NCI-H2227 treated with DMSO at 0.1 percent for 48 hours (cell line): ENCODE measurements at places on chromosomes 1 and 21.

DNA sequence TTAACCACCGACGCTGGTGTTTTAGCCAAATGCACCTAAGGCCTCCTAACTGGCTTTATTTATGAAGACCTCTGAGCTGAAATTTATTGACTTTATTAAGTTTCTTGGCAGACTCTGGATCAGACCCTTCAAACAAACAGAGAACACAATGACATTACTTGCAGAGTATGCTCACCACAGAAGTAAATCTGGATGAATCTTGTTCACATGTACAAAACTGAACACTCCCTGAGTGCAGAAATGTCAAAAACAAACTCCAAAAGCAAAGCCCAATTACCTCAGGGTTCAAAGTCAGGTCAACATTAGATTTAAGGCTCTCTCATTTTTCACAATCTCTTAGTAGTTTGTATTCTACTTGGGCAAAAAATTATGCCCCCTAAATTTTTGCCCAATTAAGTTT lies 218.6 kb downstream of the SLC45A1 start:
- DNase-seq = no peak

GRCh38 chr21:16536643-16537434 lies 807.1 kb downstream of the USP25 start:
- peak; percentile 70 for DNase-seq

DNA sequence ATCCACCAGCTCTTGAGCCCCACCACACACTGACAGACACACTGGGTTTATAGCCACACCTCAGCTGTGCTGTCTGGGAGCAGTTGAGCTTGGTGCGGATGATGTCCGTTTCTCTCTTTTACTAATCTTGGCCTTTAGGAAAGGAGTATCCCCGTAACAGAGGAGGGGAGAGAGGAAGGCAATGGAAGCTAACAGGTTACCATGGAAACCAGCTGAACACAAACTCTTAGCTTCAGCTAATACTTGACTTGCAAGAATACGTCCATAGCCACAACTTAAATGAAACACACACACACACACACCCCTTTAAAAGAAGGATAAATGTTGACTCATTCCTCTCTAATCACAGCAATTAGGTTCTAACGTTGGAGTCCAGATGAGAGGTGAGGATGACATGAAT lies 28.0 kb upstream of the LRRN2 start:
- DNase-seq = peak; percentile 10

DNA sequence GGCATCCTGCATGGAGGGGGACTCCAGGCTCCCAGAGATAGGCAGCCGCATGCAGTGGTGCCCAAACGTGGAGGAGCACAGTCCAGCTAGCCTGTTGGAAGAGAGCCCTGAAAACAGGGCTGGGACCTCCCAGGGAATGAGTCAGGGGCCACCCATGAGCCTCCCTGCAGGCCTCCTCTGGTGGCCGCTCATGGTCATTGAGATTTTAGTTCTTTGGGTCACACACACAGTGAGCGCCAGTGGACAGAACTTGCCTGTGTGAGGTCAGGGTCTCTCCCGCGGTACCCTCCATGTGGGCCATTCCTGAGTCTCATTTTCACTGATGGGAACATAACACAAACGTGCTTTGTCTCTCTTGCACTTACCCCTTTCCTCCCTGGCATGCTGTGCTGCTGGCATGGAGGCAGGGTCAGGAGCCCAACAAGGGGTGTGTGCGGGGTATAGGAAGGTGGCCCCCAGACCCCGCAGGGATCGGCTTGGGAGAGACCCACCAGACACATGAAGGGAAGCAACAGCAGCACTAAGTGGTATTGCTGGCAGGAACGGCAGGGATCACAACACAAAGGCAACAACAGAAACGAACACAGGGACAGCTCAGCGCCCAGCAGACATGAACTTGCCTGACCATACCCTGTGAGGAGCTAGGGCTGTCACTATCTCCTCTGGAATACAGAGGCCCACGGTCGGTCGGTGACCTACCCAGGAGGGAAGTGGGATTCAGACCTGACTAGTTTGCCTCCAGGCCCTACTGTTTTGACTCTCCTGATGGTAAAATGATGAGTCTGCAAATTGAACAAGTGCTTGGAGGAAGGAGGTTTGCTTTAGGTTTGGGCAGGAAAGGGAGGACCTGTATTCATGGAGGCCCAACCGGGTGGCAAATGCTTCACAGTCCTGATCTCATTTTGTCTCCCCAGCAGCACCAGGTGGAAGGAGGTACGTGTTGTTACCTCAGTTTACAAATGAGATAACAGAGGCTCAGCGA lies 31.8 kb downstream of the ABCG1 start:
- DNase-seq = no peak

DNA sequence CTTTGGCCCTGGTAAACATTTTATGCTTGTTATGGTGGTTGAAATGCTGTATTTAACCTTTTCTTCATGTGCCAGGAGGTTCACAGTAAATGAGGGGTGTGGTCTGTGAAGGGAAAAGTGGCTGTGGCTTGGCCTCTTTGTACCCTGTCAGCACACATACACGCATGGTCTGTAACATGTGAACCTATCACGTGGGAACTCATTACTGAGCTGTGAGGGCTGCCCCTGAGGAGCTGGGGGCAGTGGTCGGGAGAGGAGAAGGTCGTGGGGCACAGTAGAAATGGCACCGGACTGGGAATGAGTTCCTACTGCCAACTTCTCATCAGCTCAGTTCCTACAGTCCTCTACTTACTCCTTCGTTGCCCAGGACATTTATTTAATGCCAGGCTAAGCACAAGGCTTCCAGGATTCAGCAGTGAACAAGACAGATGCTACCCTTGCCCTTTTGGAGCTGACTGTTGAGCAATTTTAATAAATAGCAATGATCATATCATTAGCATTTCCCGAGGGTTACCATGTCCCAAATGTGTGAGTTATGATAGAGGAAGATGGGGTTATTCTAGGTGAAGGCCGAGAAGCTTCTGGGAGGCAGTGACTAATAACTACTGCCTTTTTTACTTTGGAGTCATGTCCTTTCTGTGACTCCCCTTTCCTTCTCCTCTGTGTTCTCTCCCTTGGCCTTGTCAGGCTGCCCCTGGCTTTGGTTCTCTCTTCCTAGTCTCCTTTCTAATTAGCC lies 38.8 kb downstream of the DDR2 start:
- no peak for DNase-seq

DNA sequence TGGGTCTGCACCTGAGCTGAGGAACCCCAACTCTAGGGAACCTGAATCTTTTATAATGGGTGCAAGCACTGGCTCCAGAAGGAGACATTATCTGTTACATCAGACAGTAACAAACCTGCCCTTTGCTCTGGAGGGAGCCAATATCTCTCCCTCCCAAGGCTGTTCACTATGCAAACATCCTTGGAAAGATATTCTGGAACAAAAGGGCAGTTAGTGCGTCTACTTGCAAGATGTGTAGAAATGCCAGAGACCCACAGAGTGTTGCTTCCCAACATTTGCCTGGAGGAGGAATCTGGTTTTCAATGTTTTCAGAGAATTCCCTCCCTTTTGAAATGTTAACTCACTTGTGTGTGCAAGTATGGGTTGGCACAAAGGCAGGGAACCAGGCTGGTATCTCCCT lies 31.9 kb downstream of the UMODL1 start:
- DNase-seq = no peak

- DNase-seq = no peak
Observed at GRCh38 chr1:87888446-87888845, 559.8 kb downstream of the LMO4 start.

DNA sequence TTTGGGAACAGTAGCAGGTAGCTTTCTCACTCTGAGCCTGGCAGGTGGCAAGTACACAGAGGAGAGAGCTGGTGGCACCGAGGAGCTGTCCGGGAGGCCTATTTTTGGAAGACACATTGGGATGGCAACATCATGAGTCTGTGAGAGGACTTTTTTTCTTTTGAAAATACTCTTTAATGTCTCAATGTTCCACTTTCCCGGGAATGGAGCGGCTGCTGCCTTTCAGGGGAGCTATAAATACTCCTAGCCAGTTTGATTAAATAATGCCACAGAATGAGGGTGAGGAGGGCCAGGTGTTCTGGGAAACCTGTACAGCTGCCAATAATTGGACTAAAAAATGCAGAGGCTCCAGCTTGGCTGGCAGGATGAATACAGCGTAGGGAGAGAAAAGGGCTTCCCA lies 93.3 kb upstream of the COG2 start:
- DNase-seq = no peak

DNA sequence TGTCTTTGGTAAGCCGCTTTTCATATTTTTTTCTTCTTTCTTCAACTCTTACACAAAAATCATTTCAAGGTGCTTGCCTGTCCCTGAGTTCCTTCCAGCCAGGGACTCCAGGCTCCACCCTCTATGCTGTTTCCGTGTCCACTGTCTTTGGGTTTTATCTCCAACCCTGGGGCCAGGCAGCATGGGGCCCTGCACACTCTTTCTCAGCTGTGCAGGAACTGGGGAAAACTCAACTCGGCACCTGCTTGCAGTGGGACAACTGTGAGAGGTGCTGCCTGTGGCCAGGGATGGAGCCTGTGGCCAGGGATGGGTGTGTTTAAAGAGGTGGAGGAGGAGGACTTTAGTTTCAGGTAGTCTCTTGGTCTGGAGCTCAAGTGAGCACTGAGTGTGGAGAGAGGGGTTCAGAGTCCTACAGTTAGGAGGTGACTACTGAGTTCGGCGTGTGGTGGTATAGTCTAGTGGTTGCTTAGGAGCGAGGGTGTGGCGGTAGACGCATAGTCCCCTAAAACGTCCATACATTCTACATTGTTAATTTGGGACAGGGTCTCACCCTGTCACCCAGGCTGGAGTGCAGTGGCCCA lies 13.4 kb downstream of the TNFRSF8 start:
- no peak for DNase-seq

- DNase-seq = no peak
Observed at GRCh38 chr1:161994175-161994668, 29.4 kb downstream of the OLFML2B start.

- peak; percentile 34 for DNase-seq
Observed at GRCh38 chr1:167105271-167106118, 11.6 kb downstream of the STYXL2 start.

GRCh38 chr1:228315484-228315944 lies 91.1 kb downstream of the TRIM11 start:
- DNase-seq = no peak

DNA sequence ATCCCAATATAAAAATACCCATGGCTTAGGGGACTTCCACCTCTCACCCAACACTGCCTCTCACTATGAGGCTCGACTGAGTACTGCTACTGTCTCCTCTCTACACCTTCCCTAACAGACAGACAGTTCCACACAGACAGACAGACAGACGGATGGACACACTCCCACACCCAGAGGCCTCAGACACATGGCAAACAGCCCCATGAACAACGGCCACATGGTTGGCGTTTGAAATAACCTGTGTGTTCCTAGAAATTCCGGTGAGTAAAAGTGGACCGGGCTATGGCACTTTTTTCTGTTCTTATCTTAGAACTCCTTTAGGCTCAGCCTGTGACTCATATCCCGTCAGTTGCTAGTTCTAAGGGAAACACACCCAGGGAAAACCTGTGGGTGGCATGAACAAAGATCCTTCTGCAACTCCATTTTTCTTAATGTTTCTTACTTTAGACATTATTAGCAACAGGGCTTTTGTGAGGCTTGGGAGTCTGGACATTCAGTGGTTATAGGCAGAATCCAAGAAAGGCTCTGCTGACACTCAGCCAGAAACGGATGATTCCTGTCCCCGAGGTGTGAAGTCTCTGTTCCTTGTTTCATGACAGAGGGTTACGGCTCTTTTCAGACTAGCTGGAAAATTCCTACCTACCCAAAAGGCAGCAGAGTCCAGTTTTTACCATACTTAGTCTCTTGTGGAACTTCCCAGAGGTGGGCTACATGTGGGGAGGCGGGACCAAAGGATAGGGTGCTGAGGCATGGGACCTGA lies 90.5 kb upstream of the TLR5 start:
- DNase-seq = no peak

GRCh38 chr1:88661188-88661587 lies 22.9 kb upstream of the PKN2 start:
- DNase-seq = no peak

DNA sequence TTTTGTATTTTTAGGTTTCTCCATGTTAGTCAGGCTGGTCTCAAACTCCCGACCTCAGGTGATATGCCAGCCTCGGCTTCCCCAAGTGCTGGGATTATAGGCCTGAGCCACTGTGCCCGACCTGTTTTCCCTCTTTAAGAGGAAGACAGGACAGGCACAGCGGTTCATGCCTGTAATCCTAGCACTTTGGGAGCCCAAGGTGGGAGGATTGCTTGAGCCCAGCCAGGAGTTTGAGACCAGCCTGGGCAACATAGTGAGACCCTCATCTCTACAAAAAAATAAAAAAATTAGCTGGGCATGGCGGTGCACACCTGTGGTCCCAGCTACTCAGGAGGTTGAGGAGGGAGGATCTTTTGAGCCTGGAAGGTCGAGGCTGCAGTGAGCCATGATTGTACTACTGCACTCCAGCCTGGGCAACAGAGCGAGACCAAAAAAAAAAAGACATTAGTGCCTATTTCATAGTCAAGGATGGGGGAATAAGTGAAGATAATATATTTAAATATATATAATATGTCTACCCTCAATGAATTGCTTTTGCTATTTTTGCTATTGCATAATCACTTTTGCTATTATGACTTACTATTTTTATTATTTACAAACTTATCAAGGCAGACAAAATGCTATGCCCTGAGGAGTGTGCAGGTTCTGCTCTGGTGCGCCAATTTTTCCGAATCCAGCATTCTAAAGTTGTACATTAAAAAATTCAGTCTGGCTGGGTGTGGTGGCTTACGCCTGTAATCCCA lies 17.7 kb downstream of the MARCKSL1 start:
- DNase-seq = no peak

GRCh38 chr1:64828829-64829228 lies 84.0 kb downstream of the RAVER2 start:
- no peak for DNase-seq

- DNase-seq = peak; percentile 75
Observed at GRCh38 chr1:47424336-47424982, 8.4 kb downstream of the FOXE3 start.

DNA sequence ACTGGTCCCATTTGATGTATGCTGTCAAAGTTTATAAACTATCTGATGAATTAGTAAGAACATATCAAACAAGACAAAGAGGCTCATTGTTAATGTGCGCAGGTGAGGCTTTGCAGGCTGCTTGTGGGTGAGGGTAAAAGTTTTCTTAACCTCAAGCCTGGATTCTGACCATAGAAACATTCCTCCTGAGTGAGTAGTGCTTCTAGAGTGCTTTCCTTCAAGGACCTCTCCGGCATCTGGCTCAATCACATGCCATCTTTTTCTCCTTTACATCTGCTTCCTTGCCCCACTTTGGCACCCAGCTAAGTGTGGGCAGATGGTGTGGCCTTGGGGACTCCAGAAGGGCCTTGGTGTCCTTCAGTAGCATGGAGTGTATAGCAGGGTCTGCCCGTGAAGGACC lies 104.0 kb downstream of the ROR1 start:
- DNase-seq = no peak
